ENCODE measurements at places on chromosomes 7 and 10. TPM values are rescaled to one million over a fixed set of nuclear protein-coding genes. Genes with fewer than 3 reads are reported as not detected.

DNA sequence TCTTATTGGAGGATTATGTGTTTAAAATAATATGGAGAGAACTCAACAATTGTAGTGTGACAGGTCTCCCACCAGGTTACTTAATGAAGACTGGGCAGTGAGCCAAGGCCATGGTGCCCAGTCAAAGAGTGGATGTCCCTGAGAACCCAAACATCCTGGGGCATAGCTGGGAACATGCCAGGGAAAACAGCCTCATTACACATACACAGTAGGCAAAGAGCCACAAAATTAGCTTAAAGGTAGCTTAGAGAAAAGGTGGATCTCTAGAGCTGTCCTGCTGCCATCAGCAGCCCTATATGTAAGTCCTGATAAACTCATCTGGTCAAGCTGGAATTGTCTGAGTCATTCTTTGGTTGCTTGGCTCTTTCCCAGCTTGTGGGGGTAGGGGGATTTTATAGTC is 287.8 kb downstream of the PHF14 start:
- DNase-seq: peak; percentile 2

DNA sequence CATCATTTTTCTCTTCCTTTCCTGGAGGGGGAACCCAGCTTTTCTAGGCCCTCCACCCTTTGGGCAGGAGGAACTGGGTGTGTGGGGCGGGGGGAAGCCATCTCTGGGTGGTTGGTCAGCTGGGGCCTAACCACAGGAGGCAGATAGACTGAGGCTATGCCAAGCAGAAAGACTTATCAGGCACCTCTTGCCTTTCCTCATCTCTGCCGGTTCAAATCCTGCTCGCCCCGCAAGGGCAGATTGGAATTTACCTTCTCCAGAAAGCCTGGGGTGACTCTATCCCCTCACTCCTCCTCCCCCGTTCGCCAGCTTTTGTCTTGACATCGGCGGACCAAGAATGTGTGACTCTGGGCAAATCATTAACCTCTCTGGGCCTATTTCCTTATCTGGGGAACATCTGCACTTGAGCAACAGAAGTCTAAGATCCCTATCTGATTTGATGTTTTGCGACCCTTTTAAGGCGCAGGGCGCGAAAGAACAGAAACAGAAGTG is 584 bp upstream of the GARS1 start:
- DNase-seq: no peak

GRCh38 chr10:118974951-118975350 is 54.6 kb upstream of the NANOS1 start:
- no peak for DNase-seq

The SEPTIN7 gene
- 506 TPM for polyA plus RNA-seq

The C10orf143 gene
- 5.8 TPM for polyA plus RNA-seq

The CRHR2 gene
- polyA plus RNA-seq: not detected

The PRSS1 gene
- polyA plus RNA-seq: not detected
